Stimulated activated CD4-positive, alpha-beta T cell treated with anti-CD3 and anti-CD28 coated beads, Interleukin-12 subunit alpha, Interleukin-12 subunit beta, amount 100 ng/mL, for 24 hours (primary cell): ENCODE measurements at places on chromosomes 3 and 15.
A peak's percentile ranks its signal among the peaks of the same experiment; 100 is the strongest.

DNA sequence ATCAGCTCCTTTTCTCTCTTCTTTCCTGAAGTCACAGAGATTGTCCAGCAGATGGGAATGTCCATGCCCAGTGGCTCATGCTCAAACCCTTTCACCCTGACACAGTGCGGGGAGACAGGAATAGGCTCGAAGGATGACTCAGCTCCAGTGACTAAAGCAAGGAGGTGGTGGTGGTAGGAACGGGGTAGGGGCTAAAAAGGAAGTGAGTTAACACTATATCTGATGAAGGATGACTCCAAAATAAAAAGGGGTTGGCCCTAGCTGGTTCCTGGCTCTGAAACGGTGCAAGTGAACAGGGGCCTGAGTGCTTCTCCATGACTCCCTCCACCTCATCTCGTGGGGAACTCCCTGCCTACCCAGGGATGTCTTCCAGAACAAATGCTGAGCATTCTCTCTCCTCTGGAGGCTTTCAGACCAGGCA is 167.4 kb upstream of the LPP start:
- peak; percentile 37 for DNase-seq

GRCh38 chr15:80266113-80266512 is 14.1 kb upstream of the CTXND1 start:
- no peak for DNase-seq

GRCh38 chr15:79370716-79371115 is 59.8 kb downstream of the TMED3 start:
- no peak for DNase-seq

DNA sequence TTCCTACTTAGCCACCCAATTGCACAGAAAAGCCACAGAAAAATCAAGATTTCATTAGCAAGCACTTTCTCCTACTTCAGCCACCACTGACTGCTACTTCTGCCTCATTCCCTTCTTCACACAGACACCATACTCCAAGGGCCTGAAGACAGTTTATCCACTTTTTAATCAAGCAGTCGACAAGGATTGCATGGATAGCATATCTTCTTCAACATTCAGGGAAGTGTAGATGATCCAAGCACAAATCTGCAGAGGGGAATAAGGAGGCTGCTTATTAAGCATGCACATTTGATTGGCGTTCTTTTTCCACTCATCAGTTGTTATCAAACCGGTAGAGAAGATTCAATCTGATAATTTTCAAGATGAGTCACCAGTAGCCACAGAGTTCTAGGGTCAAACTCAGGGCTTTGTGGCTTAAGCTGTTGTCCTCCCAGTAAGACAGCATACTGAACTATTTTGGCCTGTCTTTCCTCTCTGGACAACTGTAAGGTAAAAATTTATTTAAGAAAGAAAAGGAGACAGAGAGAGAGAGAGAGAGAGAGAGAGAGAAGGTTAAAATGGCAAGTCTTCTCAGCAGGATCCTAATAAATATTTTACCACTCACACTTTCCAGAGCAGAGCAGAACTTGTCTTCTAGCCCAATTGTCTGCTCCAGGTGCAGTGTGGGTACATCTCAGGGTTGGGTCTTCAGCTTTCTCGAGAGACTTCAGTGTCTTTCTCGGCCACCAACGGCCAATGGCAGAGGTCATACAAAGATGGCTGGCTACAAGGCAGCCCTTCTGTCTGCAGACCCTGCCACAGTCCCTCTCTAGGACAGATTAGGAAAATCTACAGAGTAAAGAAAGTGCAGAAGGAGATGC is 80.6 kb upstream of the BHLHE40 start:
- no peak for DNase-seq
